Epithelial cell of prostate (primary cell): ENCODE measurements at places on chromosomes 5 and 9.

DNA sequence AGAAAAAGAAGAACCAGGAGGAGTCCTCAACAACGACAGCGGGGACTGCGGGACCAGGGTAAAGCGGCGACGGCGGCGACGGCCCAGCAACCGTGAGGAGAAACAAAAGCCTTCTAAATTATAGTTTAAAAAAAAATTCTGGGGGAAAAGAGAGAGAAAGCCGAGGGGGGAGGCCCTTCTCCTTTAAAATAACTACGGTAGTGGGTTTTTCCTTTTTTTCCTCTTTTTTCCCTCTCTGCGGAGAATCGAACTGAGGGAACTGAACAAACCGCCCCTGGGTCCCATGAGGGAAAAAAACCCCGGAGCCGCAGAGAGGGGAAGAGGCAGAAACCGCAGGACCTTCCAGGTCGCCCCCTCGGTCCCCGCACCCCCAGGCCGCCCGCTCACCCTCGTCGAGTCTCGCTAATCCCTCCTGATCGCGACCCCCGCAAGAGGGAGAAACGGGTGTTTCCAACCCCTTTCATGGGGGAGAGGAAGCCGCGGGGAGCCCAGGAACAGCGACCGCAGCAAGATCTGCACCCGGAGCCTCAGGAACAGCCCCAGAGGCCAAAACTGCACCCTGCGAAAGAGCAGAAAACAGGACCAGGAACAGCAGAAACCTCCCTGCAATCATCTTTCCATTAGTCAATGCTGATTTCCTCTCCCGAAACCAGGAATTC is 453 bp downstream of the CPEB4 start:
- no peak for DNase-seq

GRCh38 chr5:132008961-132009680 is 2.3 kb downstream of the ACSL6 start:
- peak; percentile 71 for DNase-seq

- no peak for DNase-seq
These were observed 438.8 kb upstream of the SEMA6A start for GRCh38 chr5:117013280-117013877.

DNA sequence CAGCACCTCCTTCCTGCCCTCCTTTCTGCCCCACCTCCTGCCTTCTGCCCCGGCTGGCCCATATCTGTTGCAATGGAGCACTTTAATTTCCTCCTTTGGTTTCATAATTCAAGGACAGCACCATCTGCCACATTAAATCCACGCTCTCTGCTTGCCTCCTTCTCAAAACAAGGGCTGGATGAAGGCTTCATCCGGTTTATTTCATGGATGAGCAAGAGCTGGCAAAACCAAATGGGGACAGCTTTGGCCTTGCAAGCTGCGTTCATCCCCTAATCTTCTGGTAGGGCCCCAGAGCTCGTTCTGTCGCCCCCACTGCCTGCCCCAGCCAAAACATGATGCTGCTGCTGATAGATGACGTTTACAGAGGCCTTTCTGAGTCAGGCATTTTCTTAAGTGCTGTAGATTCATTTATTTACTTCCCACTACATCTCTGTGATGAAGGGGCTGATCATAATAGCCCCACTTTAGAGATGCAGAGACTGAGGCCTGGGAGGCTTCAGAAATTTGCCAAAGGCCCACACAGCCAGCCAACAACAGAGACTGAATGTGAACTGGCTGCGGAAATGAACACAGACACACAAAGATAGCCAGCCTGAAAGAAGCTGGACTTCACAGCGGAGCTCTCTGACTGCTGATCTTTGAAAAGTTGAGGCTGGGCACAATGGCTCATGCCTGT is 115.6 kb upstream of the CPEB4 start:
- DNase-seq, result no peak

DNA sequence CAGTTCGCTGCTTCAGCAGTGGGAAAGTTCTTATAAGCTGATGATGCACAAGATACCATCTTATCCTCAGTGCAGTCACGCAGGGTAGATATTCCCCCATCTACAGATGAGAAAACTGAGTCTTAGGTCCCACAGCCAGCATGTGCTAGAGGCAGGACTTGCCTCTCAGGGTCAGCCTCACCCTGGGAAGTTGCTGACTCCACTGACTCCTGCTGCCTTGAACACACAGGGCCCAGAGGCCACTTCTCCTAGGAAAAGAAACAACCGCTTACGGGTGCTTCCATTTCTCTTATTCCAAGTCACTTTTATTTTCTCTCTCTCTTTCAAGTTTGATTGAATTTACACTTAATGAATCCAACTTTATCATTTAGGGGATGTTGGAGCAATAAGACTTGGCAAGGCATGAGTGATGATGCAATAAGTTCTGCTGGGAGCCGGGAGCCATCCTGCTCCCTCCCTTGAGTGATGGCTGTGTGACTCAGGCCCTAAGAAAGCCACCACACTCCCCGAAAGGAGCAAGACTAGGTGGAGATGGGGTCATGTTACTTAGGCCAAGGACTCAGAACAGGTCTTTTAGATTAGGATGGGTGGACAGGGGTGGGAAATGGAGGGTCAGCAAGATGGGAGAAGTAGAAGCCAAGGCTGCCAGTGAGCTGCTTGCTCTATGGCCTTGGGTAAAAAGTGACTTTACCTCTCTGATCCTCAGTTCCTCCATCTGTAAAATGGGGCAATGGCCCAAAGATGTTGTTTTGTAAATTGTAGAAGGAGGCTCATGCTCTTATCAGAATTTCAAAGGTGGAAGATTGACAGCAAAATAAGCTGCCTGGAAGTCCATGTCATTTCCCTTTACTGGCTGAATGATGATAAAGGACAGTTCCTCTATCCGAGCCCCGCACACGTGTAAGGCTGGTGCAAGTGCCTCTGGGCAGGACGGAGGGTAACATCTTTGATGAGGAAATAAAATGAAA is 67.4 kb upstream of the ZNF618 start:
- DNase-seq, result peak; percentile 22

- DNase-seq, result no peak
These were observed 22.9 kb downstream of the FAF2 start for GRCh38 chr5:176471098-176471497.

DNA sequence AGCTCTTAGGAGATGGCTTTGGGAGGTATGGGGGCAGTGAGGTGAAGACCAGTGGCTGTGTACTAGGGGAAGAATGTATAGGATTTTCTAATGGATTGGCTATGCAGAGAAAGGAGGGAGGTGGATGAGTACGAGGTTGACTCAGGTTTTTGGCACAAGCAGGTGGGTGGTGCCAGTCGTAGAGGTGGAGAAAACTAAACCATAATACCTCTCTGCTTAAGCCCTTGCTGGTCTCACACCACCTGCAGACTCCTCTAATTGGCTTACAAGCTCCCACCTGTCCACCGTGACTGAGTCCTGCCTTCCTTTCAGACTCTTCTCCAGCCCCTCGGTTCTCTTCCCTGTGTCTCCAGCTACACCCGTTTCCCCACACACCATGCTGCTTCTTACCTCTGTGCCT is 521.7 kb upstream of the CLINT1 start:
- DNase-seq, result peak; percentile 48

- no peak for DNase-seq
These were observed 64.8 kb upstream of the ADCY2 start for GRCh38 chr5:7331131-7331530.

- DNase-seq, result no peak
These were observed 26.5 kb downstream of the WNK2 start for GRCh38 chr9:93210324-93210973.

DNA sequence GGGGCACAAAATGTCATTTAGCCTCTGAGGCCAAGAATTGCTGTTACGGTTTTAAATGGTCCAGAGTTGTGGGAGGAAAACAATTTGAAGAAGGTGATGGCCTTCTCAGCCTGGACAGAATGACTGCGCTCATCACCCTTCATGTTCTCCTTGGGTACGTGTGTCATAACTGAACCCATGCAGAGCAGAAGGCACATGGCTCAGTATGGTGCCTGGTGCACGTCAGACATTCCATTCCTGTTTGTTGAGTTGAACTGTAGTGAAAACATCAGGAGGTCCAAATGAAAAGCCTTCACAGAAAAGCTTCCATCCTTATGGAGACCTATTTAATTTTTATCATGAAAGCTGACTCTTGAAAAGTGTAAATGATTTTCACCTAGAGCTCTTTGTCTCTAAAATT is 133.2 kb downstream of the CFAP90 start:
- DNase-seq, result no peak

DNA sequence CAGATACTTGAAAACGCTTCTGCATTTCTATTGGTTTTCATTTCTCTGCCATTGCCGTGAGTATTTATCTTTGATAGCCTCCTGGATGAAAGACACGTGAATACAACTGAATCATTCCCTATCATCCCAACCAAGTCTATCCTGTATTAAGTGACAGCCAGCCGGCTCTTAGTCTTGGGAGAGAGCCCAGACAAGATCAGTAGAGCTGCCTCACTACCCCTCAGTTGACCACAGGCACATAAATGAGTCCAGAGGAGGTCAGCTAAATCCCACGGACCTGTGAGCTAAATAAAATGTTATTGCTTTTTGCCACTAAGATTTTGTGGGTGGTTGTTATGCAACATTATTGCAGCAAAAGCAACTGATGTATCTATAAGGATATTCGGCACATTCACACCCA is 639.0 kb upstream of the ACO1 start:
- DNase-seq, result no peak

- DNase-seq, result no peak
These were observed 20.4 kb upstream of the IER5L start for GRCh38 chr9:129198319-129199043.

- DNase-seq, result no peak
These were observed 50.3 kb downstream of the MOCS2 start for GRCh38 chr5:53059281-53059680.

- DNase-seq, result no peak
These were observed 301.9 kb downstream of the FER start for GRCh38 chr5:109049565-109049964.

- DNase-seq, result no peak
These were observed 668 bp downstream of the RANBP3L start for GRCh38 chr5:36300927-36301540.

GRCh38 chr9:87910821-87911220 is 6.9 kb upstream of the SPATA31C1 start:
- DNase-seq, result no peak

GRCh38 chr9:127388856-127389238 is 8.1 kb upstream of the SLC2A8 start:
- no peak for DNase-seq

DNA sequence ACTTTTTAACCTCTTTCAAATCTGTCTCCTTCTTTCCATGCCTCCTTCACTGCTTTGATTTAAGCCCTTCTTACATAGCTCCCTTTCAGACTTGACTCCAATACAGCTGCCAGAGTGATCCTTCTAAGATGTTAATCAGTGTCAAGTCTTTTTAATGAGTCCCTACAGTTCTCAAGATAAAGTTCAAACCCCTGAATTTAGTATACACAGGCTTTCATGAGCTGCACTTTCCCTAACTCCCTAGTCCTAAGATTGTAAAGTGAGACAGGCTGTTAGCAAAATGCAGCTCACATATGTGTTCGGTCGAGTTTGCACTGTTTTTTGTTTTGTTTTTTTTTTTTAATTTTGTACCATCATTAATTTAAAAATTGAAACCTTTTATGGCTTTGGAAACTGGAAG is 190.4 kb upstream of the VCAN start:
- DNase-seq, result no peak

DNA sequence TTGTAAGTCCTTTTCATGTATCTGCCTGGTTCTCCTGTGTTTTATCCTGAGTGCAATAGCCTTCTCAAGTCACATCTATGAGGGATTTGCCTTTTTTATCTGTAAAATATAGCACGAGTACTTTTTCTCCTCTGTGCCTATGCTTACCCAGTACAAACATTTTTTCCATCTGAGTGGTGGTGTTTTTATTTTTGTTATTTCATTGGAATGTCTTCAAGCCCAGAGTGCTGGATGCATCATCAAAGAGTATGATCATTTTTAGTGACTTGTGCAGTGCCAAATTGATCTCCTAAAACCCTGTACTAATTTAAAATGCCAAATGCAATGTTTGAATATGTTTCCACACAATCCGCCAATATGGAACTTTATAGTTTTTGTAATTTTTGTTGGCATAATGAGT is 86.1 kb downstream of the TLE4 start:
- no peak for DNase-seq

GRCh38 chr9:29213417-29214153 is 1640.3 kb upstream of the C9orf72 start:
- no peak for DNase-seq

DNA sequence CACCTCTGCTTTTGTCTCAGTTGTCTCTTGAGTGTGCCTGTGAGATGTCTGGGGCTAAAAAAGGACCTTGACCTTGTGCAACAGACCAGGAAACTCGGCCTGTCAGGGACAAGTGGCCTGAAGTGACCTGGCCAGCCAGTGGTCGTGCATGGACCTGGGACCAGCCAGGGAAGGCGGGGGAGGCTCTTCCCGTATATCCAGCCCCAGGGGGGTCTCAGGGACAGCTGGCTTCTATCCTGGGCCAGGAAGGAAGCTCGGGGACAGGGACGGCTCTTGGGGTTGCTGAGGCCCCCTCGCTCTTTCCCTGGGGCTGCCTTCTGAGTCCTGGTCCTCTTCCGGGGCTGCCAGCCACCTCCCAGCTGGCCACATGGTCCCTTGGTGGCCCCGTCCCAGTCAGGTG is 3.2 kb upstream of the ADAMTSL2 start:
- no peak for DNase-seq

DNA sequence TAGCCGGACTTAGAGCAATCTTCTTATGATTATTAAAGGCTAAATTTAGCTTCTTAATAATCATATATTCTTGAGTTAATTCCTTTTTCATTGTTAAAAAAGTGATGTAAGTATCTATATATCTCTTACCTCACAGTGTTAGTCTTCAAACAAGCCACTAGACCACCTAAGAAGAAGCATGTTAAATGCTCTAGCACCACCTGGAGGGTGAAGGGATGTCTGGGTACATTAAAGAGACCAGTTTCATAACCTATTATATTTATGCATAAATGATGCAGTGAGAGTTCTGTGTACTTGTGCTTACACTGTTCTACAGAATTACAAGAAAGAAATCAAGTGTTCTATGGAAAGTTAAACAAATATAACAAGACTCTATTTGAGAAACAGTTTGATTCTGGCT is 55.9 kb upstream of the SLCO6A1 start:
- DNase-seq, result no peak

DNA sequence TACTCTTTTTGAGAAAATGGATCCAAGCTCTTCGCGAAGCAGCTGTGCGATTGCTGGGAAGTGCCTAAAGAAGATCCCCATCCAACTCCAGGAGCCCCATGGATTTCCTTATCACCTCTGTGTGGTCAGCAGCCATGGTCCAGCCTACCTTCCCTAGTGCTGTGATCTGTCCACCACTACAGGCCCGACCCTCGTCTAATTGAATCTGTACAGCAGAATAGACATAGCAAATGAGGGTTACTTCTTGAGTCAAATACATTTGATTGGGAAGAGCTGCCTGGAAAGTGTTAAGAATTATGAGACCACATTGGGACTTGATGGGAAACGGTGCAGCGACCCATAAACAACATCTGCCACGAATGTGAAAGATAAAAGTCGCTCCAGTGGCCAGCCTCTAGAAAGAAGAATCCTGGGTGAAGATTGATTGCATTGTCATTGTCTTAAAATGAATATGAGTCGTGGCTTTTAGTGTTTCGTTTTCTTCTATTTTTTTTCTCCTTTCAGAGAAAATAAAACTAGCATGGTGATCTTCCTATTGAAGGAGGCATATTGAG is 118.4 kb downstream of the PAM start:
- no peak for DNase-seq
